ENCODE measurements at places on chromosomes 7 and 10. TPM values are rescaled to one million over a fixed set of nuclear protein-coding genes. Genes with fewer than 3 reads are reported as not detected.

DNA sequence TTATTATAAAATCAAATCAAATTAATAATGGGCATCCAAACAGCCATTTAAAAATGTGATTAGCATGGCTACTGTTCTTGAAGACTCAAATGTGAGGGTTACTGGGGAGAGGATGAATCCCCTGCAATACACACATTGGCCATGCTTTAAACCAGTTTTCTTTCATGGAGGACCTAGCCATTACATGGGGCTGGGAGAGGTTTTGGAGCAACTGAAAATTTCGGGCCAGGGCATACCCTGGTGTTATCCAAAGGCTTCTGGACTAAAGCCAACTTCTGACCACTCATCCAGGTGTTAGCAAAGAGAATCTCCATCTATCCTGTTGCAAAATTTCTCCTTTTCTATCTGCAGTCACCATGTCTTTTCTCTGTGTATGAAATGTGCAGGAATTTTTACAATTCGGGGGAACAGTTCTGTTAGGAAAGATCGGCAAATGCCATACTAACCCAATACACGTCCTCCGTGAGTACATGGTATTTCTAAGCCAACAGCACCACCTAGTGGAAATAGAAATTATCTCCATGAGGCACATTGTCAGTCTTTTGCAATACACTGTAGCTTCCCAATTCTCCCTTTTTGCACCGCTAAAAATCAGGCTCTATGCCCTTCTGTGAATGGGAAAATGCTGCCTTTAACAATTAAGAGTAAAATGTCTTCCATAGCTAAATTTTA is 47.0 kb upstream of the ZNF107 start:
- DNase-seq: peak; percentile 2

The MBL2 gene
- polyA plus RNA-seq: not detected

The DRGX gene
- polyA plus RNA-seq: not detected

The RAMP3 gene
- polyA plus RNA-seq: 22.0 TPM

GRCh38 chr7:92423710-92424131 is 23.6 kb upstream of the GATAD1 start:
- DNase-seq: no peak

- no peak for DNase-seq
These were observed 20.4 kb downstream of the JCAD start for GRCh38 chr10:30038781-30039536.

GRCh38 chr7:29764227-29764626 is 42.1 kb upstream of the WIPF3 start:
- no peak for DNase-seq

DNA sequence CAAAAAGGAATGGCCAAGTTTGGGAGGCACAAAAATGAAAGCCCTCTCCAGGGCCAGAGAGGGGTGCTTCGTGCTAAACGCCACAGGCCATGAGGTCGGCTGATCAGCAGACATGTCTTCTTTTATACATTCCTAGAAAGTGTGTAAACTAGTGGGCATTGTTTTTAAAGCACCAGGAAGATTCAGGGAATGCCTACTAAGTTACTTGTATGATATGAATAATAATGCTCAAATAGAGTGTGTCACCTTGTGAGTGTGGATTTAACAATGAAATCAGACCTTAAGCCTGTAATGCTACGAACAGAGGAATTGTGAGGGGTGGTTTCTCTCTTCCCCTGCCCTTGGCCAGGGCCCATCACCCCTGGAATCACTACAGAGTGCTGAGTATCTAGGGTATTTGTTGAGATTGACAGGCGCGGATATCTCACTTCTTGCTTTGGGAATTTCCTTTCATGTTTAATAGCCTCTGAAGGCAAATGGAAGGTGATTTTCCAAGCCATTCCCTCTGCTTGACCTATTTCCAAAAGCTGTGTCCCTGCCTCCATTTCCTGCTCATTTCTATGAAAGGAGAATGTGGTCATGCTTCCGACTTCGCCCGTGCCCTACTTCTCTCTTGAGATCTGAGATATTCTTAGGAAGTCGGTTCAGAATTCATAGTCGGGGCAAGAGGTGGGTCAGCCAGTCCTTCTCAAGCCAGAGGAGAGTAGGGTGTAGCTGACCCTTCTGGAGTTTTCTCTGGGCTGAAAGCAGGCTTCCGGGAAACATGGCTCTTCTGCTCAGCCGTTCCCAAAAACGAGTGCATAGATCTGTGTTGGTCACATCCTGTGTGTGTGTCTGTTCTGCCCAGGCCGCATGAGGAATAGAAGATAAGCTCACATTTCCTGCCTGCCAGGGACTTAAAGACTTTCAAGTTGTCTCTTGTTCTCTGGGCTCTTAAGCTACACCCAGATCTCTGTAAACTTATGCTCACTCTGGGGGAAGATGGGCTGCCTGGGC is 167.8 kb upstream of the ITGB1 start:
- DNase-seq: no peak

GRCh38 chr10:53005612-53006345 is 233.2 kb upstream of the MBL2 start:
- DNase-seq: no peak

DNA sequence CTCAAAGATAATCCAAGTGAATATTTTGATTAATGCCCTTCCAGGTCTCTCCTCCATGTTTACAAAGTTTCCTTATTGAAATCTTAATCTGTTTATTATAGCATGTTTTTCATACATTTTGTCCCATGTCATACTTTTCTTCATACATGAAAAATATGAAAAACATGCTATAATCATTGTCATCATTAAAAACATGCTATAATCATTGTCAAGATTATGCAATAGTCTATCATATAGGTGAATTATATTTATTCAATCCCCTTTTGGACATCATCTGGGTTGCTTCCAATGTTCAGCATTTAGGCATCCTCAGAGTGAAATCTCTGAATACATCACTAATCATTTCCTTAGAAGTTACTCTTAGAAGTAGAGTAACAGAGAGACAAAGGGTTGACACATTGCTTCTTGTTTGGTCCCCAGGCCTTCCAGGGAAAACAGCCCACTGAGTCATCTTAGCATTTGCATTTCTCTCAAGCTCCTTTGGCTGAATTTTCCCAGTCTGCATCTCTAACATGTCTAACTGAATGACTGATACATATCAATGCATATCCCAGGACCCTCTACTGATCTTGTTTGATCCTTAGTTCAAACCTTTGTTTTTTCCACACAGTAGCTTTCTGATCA is 87.0 kb downstream of the SGMS1 start:
- DNase-seq: no peak

The RNF148 gene
- 0.65 TPM for polyA plus RNA-seq

The CRTAC1 gene
- 6.4 TPM for polyA plus RNA-seq

The CALHM3 gene
- not detected for polyA plus RNA-seq

DNA sequence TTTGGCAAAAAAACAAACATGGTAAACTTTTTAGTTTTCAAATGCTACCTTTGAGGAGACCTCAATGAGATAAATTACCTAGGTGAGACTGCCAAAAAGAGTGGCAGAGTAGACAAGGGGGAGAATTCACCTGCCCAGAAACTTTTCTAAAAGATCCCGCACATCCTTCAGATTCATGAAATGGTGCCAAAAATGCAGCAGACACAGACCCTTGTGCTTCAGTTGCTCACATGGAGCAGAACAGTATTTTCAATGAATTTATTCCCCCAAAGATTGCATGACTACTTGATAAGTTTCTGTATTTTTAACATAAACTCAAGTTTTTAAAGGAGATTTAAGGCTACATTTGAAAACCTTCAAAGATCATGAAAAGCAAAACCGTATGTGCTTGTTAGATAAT is 270.0 kb downstream of the TRIL start:
- DNase-seq: no peak

GRCh38 chr10:132163278-132163765 is 23.4 kb upstream of the DPYSL4 start:
- DNase-seq: no peak

GRCh38 chr7:138565071-138565450 is 105.0 kb downstream of the TRIM24 start:
- DNase-seq: no peak

The SAMD8 gene
- polyA plus RNA-seq: 9.9 TPM

The INPP5A gene
- polyA plus RNA-seq: 38.2 TPM

The UBE2D1 gene
- polyA plus RNA-seq: 37.5 TPM

DNA sequence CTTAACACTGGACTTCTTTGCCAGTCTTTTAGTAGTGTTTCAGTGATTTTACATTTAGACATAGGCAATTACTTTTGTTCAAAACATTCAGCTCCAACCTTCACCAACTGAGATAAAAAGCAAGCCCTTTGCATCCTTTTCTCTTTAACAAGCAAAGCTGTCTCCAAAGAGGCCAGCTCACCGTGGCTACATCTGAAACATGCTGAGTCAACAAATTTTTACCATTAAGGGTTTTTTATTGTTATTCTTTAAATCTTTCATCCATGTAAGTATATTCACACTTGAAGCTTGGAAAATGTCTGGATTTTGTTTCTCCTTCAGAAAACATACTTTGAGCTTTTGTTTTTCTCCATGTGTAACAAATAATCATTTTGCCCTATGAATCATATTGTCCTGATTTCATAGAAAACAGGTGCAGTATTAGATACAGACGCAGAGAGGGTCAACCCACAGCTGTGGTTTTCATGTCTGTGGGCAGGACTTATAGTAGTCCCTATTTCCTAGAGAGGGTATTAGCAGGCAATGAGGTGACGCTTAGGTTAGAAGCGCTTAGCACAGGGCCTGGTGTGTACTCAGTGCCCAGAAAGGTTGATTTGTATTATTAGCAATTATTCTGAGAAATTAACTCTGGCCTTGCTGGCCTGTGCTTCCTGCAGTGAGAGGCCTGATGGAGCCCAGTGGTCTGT is 99.5 kb downstream of the MKI67 start:
- no peak for DNase-seq

The MINDY3 gene
- polyA plus RNA-seq: 61.6 TPM

- no peak for DNase-seq
These were observed 10.2 kb downstream of the CRYGN start for GRCh38 chr7:151429560-151430331.

DNA sequence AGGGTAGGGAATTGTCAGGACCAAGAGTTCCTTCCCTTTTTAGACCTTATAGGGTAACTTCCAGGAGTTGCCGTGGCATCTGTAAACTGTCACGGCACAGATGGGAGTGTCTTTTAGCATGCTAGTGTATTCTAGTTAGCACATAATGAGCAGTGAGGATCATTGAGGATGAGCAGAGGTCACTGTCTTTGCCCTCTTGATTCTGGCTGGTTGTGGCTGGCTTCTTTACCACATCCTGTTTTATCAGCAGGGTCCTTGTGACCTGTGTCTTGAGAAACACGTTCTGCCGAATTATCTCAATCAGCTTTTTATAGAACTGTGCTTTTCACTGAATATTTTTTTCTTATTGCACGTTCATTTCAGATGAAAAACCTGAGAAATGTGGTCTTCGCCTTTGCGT is 41.5 kb downstream of the MINPP1 start:
- no peak for DNase-seq

DNA sequence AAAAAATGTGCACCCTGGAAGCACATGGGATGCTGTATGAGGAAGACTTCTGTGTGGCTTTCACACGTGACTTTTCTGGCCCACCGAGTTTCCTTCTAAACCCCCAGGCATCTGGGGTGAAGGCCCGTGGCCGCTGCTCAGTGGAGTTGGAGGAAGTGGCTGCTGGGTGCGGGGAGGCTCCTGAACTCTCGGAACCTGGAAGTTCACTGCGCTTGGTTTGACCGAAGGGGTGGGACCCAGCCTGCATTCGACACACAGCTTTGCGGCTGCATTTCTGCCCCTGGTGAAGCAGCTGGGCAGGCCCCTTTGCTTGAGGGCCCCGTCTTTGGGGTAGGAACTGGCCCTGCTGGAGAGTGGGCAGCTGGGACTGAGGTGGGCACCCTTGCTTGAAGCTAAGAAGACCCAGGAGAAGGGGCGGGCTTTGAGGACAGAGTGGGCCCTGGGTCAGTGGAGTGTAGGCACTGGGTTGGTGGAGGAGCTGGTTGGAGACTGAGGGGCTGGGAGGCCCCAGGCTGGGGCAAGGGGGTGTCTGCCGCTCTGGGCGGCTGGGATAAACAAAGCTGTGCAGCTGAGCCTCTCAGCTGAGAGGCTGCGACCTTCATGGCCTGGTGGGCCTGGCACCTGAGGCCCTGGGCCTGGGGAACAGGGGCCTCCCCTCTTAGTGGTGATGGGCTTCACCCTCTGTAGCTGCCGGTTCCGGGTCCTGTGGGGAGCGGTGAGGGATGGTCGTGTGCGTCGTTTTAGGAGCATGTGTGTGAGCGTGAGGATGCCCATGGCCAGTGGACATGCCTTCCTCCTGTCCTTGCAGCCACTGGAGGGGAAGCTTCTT is 78.0 kb downstream of the INPP5A start:
- no peak for DNase-seq

DNA sequence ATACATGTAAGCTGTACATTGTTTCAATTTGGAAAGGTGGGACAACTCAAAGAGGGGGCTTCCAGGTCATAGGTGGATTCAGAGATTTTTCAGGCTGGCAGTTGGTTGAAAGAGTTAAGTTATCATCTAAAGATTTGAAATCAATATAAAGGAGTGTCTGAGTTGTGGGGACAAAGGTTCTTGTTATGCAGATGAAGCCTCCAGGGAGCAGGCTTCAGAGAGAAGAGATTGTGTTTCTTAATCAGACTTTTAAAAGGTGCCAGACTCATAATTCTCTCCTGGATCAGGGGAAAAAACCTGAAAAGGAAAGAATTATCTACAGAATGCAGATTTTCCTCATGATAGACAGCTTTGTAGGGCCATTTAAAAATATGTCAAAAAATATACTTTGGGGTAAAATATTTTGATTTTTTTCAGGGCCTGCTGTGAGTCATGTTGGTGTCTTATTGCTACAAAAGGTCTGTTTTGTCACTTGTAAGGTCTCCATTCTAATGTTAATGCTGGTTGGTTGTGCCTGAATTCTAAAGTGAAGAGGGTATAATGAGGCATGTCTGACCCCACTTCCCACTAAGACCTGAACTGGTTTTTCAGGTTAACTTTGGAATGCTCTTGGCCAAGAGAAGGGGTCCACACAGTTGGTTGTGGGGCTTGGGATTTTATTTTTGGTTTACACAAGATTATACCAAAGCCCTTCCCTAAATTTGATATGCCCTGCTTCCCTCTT is 52.7 kb upstream of the PRSS1 start:
- no peak for DNase-seq

DNA sequence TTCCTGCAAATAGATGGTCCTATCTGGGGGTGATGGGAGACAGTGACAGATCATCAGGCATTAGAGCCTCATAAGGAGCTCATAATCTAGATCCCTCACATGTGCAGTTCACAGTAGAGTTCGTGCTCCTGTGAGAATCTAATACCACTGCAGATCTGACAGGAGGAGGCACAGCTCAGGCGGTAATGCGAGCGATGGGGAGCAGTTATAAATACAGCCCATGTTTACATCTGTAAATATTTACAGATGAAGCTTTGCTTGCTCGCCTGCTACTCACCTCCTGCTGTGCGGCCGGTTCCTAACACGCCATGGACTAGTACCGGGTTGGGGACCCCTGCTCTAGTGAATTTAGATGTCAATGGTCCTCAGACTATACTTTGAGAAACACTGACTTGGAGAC is 17.0 kb upstream of the CDCA7L start:
- DNase-seq: no peak

DNA sequence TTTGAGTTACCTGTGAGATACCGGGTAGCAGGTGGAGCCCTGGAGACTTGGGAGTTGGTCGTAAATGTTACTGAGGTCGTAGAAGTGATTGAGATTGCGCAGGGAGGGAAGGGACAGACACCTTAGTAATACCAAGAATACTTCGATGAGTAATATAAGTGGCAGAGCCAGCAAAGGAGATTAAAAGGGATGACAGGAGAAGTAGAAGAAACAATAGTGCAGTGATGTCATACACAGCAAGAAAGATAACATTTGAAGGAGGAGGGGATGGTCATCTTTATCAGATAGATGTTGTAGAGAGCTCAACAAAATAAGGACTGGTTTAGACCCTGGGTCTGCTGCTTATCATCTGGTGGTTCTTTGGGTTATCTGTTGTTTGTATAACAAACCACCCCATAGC is 5.0 kb downstream of the BCCIP start:
- no peak for DNase-seq

Measured in right lung (tissue), 10 donors.